Upper lobe of right lung (tissue), 1 donor: ENCODE measurements at places on chromosomes 5 and 9. TPM values are rescaled to one million over a fixed set of nuclear protein-coding genes. Genes with fewer than 3 reads are reported as not detected.

Gene PNPLA7
- total RNA-seq = 13.7 TPM

Gene ADRA1B
- total RNA-seq = 7.1 TPM

Gene ADGRV1
- 47.1 TPM for total RNA-seq

- no peak for DNase-seq
These were observed 69.0 kb downstream of the TSPAN17 start for GRCh38 chr5:176716320-176716719.

- DNase-seq = no peak
These were observed 50.8 kb downstream of the NR3C1 start for GRCh38 chr5:143352691-143353090.

GRCh38 chr9:115694014-115694413 lies 459.6 kb upstream of the PAPPA start:
- DNase-seq = no peak

GRCh38 chr9:103627731-103628130 lies 466.4 kb upstream of the SMC2 start:
- no peak for DNase-seq

- no peak for DNase-seq
These were observed 163.2 kb downstream of the RFK start for GRCh38 chr9:76231001-76231400.

DNA sequence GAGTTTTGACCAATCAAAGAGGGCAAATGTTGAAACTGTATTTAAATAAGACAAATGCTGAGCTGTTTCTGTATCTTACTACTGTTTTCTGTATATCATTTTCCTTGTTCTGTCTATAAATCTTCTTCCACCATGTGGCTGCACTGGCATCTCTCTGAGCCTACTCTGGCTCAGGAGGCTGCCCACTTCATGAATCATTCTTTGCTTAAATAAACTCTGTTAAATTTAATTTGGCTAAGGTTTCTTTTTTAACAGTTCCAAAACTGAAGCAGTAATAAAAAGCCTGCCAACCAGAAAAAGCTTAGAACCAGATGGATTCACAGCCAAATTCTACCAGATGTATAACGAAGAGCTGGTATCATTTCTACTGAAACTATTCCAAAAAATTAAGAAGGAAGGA lies 40.2 kb upstream of the TAS2R1 start:
- DNase-seq = no peak

- no peak for DNase-seq
These were observed 164.1 kb upstream of the ZNF618 start for GRCh38 chr9:113712053-113712452.

DNA sequence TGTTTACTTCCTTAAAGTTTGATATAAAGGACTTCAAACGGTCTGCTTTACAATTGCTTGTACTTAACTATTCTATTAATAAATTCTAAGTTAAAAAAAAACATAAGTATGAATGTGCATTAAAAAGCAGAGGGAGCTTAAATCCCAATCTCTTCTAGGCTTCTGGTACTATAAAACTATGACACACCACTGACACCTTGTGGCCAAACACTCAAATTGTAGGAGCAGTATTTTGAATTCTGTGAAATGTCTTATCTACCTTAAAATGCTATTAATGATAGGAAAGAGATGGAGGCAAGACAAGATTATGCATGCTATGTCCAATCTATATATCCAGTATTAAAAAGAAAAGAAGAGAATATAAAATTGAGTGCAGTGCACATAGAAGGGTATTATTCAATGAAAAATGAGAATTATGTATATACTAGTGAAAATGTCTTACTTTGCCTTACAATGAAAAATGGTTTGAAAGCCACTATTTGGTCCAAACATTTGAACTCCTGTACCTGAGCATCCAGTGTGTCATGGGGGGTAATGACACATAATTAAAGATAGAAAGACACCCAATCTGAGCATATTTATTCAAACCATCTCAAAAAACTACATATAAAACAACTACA lies 87.6 kb downstream of the ERP44 start:
- no peak for DNase-seq
